T-cell (primary cell): ENCODE measurements at places on chromosomes 3 and 15.

DNA sequence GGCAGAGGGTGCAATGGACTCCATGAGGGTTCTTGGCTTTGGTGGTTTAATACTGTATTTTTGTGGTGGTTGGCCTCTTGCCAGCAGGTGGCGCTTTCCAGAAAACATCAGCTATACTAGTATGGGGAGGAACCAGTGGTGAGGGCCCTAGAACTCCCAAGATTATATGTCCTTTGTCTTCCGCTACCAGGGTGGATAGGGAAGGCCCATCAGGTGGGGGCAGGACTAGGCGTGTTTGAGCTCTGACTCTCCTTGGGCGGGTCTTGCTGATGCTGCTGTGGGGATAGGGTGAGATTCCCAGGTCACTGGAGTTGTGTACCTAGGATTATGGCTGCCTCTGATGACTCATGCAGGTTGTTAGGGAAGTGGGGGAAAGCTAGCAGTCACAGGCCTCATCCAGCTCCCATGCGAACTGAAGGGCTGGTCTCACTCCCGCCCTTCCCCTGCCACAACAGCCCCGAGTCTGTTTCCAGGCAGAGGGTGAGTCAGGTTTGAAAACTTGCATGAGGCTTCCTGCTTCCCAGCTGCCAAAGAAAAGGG, 357.7 kb downstream of the OTOL1 start:
- no peak for DNase-seq

DNA sequence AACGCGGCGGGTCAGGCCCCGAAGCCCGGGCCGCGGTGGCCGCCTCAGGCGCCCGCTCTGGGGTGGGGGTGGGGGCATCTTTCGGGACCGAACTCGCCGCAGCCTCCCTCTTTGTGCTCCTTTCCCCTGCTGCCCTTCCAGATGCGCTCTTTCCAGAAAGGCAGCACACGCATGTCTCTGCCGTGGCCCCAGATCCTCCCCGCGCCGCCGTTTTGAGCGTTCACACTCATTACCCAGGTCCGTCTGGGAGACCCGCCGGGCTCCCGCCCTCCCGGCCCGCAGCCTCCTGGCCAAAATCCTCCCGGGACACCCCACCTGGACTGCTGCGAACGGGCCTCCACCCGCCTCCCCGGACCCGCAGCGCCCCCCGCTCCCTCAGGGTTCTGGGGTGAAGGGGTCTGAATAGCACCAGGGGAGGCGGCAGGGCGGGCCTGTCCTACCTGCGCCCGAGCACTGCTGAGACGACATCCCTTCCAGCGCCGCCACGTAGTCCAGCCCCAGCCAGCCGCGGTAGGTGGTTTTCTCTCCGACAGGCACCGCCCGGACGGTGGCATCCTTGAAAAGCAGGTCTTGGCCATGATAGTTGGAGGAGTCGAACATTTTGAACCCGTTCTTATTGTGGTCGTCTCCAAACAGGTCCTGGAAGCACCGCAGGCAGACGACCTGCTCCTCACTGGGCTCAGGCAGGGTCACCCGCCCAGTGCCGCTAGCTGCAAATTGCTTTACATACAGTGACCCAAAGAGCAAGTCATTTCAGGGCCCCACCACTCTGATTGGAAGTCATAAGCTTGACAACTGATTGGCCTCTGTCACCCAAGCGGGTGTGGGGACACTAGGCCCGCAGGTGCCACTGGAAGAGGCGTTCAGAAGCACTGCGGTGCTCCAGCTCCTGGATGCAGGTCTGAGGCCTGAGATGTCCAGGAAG, 25.9 kb downstream of the MELTF start:
- no peak for DNase-seq

DNA sequence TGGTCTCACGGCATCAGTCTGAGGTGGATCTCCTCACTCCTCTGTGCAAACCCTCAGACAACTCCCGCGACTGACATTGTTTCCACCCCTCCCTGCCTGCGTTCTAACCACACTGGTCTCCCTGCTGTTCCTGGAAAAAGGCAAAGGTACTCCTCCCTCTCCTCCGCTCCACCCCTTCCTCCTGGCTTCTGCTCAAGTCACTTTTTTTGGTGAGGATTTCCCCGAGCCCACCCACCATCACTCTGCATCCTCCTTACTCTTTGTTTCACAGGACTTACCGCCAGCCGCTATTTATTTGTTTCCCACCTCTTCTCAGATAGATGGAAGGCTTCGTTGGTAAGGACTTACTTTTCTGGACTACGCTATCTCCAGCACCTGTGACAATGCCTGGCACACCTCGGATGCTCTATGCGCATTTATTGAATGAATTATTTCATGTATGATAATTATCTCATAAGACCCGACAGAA, 25.6 kb downstream of the PRR23E start:
- DNase-seq = no peak

DNA sequence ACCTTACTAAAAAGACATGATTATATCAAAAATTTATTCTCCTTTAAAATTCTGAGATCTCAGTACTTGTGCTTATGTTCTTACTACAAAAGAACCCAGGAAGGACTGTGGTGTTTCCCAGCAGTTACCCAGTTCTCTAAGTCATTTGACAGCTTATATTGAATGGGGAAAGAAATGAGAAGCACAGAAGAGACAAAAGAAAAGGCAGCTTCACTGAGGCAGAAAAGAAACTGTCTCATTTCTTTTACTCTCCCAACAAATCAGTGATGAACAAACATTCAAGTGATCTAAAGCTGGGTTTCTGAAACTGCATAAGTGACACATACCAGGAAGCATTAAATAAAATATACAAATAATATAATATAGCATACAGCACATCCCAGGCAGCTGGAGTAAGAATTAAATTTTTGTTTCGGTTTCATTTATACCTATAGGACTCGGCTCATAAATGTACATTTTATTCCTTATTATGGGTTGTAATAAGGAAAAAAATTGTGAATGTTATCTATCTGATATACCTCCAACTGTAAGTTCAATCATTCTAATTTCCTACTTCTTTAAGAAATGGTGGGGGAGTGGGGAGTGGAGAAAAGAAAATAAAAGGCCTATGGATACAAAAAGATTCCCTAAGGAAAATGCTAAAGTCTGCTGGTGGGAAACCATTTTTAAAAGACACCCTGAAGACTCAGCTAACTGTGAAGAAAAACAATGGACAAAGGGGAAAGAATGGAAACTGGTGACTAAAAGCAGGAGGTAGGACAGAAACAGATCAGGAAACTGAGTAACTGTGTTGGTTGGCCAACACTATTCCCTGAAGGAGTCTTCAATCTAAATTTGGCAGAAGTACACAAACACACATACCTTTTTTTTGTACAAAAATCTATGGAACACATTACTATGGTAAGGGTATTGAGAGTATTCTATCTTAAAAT, 156.8 kb downstream of the TBC1D5 start:
- no peak for DNase-seq

DNA sequence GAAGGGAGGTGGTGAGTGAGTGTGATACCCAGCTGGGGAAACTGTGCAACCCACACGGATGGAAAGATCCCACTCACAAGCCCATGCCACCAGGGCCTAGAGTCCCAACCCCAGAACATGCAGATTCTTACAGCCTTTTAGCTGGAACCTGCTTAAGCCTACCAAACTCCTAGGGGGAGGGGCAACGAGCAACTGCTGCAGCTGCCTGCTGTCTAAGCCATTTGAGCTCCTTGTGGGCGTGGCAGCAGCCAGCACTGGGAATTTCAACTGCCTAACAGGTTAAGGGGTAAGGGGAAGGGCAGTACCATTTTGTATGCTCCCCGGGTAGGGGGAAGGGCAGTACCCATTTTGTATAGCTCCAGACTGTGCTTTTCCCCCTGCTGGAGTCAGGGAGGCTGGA, 673.2 kb upstream of the BCHE start:
- no peak for DNase-seq

- no peak for DNase-seq
Measured at GRCh38 chr3:57283334-57283733, 9.2 kb downstream of the ASB14 start.

- no peak for DNase-seq
Measured at GRCh38 chr3:133863911-133864310, 31.8 kb downstream of the RAB6B start.

- DNase-seq = no peak
Measured at GRCh38 chr3:18411541-18411940, 13.6 kb downstream of the SATB1 start.

- no peak for DNase-seq
Measured at GRCh38 chr3:182303169-182303568, 490.1 kb upstream of the ATP11B start.

DNA sequence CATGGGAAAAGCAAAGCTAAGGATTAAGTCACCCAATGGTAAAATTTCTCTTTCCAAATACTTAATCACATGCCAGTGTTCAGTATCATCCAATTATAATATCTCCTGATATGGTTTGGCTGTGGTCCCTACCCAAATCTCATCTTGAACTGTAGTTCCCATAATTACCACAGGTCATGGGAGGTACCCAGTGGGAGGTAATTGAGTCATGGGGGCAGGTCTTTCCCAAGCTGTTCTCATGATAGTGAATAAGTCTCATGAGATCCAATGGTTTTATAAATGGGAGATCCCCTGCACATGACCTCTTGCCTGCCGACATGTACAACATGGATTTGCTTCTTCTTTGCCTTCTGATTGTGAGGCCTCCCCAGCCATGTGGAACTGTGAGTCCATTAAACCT, 26.1 kb upstream of the NMB start:
- DNase-seq = no peak

GRCh38 chr3:11774296-11774877, 72.3 kb downstream of the TAMM41 start:
- no peak for DNase-seq

- peak; percentile 15 for DNase-seq
Measured at GRCh38 chr3:49785565-49786356, 581 bp downstream of the IP6K1 start.

GRCh38 chr15:41603941-41604911, 45.2 kb downstream of the TYRO3 start:
- DNase-seq = peak; percentile 44

DNA sequence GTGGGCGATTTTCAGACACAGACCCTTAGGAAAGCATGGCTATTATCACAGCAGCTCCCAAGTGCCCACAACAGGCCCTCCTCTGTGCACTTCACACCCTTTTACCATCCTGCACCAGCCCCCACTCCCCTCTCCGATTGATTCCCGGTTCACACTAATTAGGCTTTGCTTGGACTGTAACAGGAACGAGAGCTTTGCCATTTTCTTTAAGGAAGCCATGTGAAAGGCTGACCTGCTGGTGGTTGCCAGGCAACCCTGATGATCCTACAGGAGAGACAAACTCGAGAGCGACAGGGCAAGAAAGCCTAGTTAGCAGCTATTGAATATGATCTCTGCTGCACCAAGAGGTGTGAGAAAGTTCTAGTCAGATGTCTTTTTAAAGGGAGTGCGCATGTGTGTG, 28.2 kb upstream of the DET1 start:
- no peak for DNase-seq

DNA sequence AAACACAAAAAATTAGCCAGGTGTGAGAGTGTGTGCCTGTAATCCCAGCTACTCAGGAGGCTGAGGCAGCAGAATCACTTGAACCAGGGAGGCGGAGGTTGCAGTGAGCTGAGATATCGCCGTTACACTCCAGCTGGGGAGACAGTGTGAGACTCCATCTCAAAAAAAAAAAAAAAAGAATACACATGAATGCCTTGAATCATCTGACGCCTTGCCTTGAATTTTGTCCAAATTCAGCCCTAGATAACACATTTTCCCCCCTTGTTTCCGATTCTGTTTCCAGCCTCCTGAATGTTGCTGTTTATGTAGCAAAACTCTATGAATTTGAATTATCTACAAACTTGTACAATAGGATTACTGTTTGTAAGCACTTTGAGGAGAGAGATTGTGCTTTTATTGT, 98.7 kb upstream of the ARL6 start:
- no peak for DNase-seq

DNA sequence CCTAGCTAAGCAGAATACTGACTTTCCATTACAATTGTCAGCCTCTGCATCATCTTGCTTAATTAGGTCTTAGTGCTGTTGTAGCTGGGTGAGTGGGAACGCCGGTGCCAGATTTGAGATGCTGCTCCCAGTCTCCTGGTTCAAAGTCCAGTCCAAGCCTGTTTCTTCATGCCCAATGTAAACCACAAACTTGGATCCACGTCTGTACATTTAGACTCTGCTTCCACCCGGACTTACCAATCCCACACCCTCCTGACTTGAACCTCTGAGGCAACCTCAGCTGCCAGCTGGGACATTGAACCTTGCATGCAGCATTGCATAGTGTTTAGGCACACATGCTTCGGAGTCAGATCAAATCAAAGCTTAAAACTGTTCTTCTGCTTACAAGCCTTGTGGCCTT, 43.0 kb downstream of the BCL2L10 start:
- no peak for DNase-seq

DNA sequence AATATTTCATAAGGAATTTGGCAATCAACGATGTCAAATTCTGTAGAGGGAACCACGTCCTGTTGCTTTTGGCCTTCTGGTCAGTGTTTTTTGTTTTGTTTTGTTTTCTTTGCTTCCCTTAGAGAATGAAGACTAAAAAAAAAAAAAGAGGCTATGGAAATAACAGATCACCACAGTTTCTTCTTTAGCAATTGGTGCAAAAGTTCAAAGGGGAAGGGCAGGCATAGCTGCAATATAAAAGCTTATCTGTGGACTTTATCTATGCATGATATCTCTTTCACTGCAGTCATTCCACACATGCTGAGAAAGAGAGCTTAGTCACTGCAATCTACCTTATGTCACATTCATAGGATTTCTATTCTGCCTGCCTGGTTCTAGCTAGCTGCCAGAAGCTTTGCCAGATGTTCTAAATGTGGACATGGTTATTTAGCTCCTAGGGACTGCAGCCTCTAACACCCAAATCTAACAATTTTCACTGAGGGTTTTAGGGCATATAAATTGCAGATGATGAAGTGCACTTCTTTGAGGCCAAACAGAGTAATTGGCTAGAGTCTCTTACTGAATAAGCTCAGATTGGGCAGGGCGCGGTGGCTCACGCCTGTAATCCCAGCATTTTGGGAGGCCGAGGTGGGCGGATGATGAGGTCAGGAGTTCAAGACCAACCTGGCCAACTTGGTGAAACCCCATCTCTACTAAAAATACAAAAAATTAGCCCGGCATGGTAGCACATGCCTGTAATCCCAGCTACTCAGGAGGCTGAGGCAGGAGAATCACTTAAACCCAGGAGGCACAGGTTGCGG, 637.2 kb downstream of the NTRK3 start:
- DNase-seq = no peak

DNA sequence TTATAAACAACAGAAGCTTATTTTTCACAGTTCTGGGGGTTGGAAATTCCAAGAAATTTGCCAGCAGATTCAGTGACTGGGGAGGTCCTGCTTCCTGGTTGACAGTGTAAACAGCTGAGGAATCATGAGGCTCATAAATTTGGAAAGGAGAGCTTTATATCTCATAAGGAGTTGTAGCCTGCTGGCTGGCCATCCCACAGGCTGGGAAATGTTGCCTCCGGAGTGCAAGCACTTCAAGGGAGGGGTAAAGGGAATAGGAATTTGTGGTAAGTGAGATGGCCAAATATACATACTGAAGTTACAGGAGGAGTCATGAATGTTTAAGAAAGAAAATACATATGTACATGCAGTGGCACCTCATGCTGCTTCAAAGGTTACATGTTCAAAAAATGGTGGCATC, 217.2 kb upstream of the CBLB start:
- no peak for DNase-seq

- DNase-seq = no peak
Measured at GRCh38 chr3:71309342-71309741, 274.2 kb downstream of the FOXP1 start.

GRCh38 chr3:143507735-143508580, 340.3 kb downstream of the SLC9A9 start:
- DNase-seq = no peak
